ENCODE measurements at places on chromosomes 1 and 21.

- no peak for DNase-seq
These were observed 262.4 kb downstream of the HHIPL2 start for GRCh38 chr1:222285526-222285925.

DNA sequence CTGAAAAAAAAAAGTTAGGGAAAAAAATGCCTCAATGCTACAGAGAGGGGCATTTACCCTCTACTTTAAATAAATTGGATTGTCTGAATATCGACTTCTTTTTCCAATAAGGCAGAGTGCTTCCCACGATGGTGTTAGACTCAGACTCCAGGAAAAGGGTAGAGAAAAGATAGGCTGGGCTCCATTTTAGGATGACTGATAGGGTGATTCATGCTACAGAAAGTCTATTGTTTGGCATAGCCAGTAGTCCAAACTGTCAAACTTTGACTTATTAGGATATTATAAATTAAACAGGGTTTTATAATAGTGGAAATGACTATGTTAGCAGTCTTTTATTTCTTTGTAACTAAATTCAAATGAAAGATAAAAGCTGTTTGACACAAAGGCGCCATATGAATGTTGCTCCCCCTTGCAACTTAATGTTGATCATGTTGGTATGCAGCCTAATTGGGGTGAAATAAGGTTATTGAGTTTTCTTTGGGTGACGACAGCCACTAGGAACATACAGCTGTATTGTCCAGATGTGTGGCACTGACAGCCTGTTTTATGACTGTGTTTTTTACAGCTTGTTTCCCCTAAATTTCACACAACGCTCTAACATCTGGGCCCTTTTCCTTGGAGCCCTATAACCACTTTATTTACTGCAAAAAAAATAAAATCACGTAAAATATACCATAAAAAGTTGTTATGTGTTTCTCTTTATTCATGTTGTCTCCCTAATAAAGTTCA, 69.3 kb downstream of the SPAG17 start:
- DNase-seq = no peak

GRCh38 chr1:204651843-204652421, 33.6 kb downstream of the LRRN2 start:
- no peak for DNase-seq

DNA sequence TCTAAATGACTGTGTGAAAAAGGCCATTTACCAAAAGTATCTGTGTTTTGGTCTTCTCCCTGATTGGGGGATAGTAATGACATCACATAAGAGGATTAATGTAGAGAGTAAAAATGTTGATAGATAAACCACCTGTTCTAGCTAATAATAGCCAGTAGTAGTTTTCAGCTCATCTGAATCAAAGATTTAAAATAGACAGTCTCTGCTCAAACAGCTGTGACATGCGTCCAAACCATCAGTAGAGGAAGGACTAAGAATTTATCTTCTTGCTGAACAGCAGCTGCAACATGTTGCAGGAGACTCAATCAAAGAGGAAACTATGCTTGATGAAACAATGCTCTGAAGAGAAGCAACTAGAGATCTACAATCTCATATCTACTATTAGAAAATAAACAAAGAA, 21.4 kb downstream of the TMPRSS15 start:
- no peak for DNase-seq

DNA sequence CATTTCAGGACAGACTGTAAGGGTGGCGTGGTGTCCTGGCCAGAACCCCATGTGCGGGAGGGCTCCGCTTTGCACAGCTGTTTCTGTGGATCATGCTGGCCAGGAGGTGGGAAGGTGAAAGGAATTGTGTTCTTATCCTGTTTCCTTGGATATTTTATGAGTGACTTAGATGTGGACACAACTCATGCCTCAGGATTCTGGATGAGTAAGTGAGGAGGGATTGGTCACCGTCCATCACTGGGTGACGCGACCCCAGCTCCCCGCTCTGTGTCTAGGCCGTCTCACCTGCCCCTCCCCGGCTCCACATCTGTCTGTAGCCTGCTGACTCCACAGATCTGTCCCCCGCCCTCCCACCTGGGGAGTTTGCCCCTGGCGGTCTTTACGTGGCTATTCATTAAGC, 48.8 kb downstream of the PIK3CD start:
- DNase-seq = no peak

DNA sequence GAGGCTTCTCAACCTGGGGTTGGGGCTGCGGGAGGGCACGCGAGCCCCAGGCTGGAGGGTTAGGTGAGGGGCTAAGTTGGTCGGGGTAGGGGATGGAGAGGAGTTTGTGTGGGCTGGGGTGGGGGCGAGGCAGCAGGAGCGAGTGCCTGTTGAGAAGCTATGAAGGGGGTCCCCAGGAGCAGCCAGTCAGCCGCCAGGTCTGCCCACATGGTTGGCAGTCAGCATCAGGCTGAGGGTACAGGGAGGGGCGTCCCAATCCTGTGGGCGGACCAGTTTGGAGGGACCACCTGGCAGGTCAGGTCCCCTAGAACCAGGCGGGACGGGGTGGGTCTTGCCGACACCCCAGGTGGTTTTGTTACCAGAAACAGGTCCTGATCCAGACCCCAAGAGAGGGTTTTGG, 400 bp upstream of the TRIM17 start:
- DNase-seq = no peak

GRCh38 chr1:201753492-201753891, 75.5 kb upstream of the IPO9 start:
- no peak for DNase-seq

GRCh38 chr1:227191607-227192006, 126.7 kb downstream of the CDC42BPA start:
- no peak for DNase-seq

DNA sequence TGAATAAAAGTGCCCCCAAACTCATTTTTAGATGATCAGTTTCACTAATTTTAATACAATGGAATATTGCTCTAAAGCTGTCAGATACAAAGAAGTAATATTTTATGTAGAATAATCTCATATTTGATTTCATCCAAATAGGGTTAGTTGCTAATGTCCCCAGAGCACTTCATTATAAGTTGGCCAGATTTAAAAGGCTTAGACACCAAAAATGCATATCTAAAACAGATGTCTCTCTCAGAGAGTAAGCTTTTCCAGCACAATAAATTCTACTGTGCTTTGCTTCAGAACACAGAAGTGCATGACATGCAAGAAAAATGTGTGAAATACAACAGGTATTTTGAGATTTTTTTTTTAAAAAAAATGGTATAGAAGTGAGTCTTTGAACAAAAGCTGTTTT, 194.2 kb downstream of the LRRIQ3 start:
- DNase-seq = no peak

GRCh38 chr1:156444407-156445001, 56.1 kb downstream of the MEF2D start:
- DNase-seq = no peak
